H1 (cell line): ENCODE measurements at places on chromosomes 7 and 10.
A peak's percentile ranks its signal among the peaks of the same experiment; 100 is the strongest.

DNA sequence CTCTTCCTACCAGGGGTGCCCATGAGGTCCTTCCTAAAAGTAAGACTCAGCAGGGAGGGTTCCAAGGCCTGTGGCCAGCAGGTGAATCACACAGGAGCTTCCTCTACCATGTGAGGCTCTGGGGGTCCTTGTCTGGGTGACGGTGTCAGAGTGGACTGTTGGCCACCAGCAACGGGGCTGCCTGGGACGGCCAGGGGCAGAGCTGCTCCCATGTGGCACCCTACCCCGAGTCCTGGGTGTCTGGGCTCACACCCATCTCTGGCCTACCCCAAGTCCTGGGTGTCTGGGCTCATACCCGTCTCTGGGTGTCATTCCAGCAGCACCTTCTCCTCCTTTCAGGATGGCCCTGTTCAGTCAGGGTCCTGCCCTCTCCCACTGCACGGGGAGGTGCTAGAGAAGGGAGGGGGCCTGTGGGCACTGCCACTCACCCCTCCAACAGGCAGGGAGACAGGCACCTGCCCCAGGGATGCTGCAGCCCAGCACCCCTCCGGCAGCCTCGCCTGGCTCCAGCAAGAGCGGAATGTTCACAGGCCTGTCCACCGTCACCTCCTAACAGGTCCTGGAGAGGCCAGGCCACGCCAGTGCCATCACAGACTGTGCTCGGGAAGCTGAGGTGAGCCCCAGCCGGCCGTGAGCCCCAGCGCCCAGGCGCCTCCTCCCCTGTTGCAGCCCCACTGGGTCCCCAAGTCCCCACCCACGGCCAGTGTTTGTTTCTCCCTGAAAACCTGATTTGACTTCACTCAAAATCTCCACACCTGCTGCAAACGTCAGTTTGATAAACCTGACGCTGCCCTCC is 143.7 kb downstream of the PTPRN2 start:
- no peak for DNase-seq

DNA sequence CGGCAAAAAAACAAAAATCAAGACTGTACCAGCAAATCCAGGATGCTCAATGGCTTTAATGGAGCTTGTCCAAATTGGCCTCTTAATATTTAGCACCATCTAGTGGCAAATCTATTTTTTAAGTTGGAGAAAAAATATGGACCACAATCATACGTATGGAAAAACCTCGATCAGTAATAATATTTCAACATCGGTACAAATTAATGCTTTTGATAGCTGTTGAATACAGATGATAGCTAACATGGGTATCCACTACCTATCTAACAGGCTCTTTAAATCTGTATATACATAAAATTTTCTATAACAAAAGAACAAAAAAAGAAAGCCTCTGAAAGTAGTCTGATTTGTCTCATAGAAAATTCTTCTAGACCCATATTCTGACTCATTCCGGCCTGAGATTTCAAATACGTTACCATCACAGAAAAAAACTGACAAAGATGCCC is 29.2 kb downstream of the COA1 start:
- no peak for DNase-seq

DNA sequence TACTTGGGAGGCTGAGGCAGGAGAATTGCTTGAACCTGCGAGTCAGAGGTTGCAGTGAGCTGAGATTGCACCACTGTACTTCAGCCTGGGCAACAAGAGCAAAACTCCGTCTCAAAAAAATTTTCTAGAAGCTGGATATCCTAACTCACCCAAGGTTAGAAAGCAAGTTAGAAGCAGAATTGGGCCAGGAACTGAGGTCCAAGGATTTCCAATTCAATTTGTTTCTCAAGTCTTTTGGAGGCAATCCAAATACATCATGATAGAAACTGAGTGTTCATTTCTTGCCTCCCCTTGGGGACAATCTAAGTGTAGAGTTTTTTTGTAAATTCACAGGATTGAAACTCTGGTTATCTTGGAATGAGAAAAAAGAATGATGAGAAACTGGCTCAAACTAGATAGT is 45.5 kb downstream of the LAMB1 start:
- no peak for DNase-seq

DNA sequence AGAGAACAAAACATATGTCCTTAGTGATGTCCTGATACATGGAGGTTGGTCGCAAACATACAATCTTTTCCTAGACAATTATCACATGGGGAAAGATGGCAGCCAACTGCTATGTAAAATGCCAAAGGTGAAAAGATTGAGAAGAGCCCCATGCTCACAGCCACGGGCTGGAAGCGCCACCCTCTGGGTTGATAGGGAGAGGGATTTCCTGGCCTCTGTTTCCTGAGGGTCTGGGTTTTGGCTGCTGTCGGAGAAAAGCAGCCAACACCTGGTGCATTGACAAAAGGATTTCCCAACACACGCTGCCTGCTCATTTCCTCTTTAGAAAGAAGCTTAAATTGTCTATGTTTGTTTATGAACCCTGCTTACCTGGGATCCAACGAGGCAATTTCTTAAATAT is 43.8 kb downstream of the ITIH5 start:
- no peak for DNase-seq

GRCh38 chr10:102450124-102450373 is 1.3 kb downstream of the C10orf95 start:
- no peak for DNase-seq

DNA sequence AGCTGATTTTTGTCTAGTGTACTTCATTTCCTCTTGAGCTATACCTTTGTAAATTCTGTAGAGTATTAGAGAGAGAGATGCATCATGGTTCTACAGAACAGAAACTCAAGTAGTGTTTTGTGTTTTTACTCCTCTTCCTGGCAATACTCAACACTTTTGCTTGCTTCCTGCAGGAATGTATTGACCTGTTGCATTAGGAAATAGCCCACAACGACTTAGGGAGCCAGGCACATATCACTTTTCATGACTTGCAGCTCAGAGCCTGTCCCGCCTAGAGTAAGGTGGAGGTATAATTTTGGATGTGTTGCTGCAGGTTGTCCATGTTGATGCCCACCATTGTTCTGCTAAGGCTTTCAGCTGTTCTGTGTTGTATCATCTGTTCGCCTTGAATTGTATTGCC is 216.3 kb downstream of the SDK1 start:
- no peak for DNase-seq

GRCh38 chr10:74987339-74988053 is 124.0 kb upstream of the SAMD8 start:
- no peak for DNase-seq

DNA sequence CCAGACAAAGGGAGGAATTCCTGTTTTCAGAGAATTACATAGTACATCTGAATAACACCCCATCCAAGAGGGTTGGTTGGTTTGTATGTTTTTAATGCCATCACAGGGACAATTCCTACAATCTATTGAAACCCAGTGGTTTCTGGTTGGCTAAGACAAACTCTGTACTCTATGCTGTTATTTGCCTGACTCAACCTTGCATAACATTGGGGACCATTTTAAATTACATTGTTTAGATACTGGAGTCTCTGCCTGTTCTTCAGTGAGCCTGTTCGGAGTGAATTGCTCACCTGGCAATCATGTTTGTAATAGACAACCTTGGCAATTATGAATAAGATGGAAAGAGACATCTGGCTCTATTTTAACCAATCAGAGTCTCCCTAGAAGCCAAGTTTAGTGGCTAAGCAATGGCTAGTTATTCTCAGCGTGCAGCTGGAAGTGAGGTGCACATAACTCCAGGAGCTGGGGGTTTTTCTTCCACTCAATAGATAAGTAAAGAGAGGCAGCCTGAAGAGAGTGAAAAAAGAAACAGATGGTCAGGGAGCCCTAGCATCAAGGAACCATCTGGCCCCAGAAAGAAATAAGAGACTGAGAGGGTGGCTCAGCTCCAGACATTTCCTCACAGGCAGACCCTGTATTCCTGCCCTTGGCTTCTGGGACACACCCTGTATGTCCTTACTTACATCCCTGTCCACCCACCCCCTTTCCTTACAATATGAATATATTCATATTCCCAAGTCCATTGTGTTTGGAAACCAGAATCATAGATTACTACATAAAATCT is 21.2 kb upstream of the SLC35G1 start:
- no peak for DNase-seq

DNA sequence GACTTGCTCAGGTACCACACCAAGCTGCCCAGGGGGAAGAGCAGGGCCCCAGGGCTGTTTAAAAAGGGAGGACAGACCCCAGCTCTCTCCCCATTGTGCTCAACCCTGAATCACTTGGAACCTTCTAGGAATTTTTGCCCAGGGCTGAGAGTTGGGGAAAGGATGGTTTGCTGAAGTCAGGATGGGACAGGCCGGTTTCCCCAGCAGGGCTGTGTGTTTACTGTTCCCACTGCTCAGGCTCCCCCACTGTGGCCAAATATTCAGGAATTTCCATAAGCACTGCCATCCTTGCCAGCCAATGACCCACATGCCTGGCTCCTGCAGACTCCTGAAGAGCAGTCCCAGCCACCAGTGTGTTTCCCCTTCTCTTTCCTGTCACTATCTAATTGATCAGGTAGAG is 120.7 kb downstream of the WDFY4 start:
- no peak for DNase-seq

- DNase-seq: no peak
Measured at GRCh38 chr7:139647814-139648390, 124.4 kb downstream of the CLEC2L start.

GRCh38 chr7:121081327-121081936 is 92.9 kb downstream of the CPED1 start:
- no peak for DNase-seq

- DNase-seq: no peak
Measured at GRCh38 chr10:7525314-7526016, 114.6 kb upstream of the SFMBT2 start.

- DNase-seq: no peak
Measured at GRCh38 chr7:140192620-140193019, 15.8 kb upstream of the KDM7A start.

DNA sequence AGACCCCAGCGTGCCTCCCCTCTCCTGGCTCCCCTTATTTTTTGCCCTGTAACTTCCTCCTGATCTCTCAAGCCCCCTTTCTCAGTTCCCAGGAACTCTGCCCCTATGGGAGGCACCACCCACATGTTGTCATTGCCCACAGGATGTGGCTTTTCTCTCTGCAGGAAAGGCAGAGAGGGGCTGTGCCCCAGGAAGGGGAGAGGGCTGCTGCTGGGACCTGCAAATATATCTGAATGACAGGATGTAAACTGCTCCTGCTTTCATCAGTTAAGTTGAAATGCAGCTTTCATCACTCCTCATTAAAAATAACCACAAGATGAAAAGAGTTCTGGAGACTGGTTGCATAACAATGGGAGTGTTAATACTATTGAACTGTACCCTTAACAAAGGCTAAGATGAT is 103.3 kb downstream of the CLEC2L start:
- DNase-seq: no peak

- DNase-seq: no peak
Measured at GRCh38 chr10:129032372-129033313, 434.4 kb upstream of the MGMT start.

DNA sequence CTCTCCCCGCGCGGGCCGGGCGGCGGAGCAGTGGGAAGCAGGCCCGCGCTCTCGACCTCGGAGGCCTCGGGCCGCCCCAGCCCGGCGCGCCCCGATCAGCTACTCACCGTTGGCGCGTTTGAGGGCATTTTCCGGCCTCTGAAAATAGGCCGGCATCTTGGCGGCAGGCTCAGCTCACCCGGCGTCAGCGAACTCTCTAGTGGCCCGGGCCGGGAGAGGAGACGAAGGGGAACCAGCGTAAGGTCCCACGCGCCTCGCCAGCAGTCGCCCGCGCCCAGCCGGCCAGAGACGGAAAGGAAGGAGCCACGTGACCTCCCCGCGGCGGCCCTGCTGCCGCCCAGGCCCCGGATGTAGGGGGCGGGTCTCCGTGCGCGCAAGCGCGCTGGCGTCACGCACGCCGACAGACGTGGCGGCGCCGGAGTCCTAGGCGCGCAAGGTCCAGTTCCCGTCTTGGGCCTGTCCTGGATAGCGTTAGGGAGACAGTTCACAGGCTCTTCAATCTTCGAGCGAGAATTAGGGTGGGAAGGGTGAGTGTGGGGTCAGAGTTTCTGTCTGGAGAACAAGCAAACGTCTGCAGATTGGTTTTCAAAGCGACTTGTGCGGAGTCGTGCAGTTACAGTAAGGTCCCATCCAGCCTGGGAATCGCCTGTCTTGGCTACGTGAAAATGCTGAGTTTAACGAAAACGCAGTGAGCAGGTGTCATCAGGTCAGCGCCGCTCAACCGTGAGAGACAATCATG is at the start of gene EIF3A:
EIF3A (minus strand) TSS at position 297 of the 739 bp plus-strand sequence; CDS start at position 156, 141 bp downstream.
- peak; percentile 94 for DNase-seq

DNA sequence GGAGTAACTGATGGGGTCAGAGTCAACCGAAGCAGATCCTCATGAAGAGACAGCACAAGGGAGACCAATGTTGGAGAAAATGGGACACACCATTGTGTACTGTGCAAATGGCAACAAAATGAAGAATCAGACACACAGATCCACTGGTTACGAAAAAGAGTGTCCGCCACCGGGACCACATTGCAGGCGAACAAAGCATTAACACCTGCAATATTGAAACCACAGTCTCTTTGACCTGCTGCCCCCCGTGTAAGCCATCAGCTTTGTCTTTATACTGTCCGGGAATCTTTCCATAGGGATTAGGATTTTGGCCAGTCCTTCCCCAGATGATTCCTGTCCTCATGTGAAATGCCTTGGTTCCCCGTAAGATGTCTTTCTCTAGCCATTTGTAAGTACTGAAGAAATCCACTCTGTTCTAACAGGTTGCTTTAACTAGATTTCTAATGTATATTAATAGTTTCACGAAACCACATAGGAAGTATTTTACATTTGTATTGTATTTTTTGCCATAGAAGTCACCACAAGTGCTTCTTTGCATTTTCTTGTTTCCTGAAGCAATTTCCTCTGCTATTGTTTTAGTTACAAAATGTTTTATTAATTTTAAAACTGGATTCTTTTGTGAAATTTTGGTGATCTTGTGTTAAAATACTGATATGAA is 140.8 kb upstream of the NFE2L3 start:
- no peak for DNase-seq

DNA sequence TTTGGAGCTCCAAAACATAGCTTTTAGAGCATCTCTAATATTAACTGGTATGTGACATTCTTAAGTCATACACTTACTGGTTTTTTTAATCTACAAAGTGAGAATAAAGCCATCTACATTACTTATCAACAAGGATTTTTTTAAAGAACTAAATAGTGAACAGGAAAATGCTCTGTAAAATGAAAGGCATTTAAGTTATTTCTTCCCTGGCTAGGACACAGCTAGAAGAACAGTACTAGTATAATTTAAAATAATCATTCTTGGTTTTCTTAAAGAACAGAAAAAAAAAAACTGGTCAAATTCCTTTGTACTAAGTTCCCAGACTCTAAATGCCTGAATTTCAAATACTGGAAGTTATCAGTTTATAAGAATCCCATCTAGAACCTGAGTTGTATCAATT is 139.5 kb downstream of the SRPK2 start:
- DNase-seq: no peak

DNA sequence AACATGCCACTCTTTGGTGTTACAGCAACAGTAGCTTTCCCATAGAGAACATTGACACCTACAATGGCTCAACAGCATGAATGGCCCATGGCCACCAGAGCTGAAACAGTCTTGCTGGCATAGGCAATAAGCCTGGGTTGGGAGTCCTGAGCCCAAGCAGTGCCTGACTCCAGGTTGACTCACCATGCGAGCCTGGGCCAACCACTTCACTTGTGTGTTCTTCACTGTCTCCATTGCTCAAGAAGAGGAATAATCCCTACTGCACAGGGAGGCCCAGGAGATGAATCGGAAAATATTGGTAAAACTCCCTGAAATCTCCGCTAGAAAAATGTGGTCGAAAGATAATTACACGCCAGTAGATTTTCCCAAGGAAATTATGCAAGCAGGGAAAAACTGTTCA is 89.2 kb upstream of the INHBA start:
- DNase-seq: no peak
